ENCODE measurements at places on chromosomes 3 and 15.

DNA sequence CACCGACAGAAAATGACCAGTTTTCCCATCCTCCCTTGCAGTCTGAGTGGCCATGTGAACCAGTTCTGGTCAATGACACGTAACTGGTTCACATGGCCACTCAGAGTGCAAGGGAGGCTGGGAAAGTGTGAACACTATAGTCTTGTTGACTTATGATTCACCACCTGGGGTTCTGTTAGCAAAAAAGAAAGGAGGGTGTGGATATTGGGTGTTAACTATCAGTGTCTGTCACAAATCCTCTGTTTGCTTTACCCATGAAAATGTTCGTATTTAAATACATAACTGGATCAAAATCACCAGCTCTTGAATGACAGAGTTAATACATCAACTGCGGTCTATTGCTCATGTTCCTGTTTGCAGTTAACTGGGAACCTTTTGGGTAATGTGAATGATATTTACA, 92.3 kb downstream of the ADAMTSL3 start:
- ATAC-seq, result no peak

DNA sequence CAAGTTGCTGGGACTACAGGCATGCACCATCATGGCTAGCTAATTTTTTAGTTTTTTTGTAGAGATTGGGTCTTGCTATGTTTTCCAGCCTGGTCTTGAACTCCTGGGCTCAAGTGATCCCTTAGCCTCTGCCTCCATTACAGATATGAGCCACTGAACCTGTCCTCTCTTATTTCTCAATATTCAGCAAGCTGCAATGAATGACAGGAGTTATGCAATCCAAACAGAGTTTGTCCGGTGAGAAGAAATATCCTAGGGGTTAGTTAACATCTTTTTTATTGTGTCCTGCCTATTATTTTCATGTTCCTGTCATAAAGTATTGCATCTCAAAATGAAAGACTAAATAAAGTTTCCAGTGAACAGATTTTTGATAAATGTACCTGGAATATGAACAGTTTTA, 1161.4 kb downstream of the OTOL1 start:
- no peak for ATAC-seq

GRCh38 chr15:22966321-22967083, 13.7 kb downstream of the CYFIP1 start:
- no peak for ATAC-seq

DNA sequence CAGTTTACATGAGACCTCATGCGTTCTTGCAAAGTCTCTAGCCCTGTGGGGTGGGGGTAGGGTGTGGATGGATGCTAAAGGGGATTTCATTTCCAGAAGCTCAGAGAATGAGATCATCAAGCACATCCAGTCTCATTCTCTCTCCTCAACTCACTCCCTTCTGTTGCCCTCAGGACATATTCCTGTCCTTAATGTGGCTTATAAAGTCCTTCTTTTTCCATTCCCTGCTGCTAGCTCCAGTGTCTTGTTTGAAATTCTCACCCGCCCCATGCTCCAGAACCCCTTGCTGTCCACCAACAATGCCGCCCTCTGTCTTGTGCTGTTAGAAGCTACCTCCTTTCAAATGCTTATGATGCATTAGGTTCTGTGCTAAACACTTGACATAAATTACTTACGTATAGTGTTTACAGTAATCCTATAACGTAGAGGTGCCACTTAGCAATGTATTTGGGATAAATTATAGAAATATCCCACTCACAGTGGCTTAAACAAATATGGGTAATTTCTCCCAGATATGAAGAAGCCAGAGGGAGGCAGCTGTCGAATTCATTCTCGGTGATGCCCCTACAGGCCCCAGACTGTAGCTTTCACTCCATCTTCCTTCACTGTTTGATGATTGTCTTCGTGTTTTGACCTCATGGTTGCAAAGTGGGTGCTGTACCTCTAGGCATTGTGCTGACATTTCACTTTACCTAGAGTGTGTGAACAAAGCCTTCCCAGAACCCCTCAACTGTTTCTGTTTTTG, 273.1 kb upstream of the TBL1XR1 start:
- ATAC-seq, result no peak

- ATAC-seq, result peak; percentile 97
Observed at GRCh38 chr3:197394464-197395321, 96.3 kb upstream of the DLG1 start.
